ENCODE measurements at places on chromosomes 1 and 21.

GRCh38 chr1:21845646-21846641 lies 33.9 kb downstream of the LDLRAD2 start:
- no peak for DNase-seq

GRCh38 chr1:180507795-180508724 lies 5.7 kb upstream of the ACBD6 start:
- no peak for DNase-seq

DNA sequence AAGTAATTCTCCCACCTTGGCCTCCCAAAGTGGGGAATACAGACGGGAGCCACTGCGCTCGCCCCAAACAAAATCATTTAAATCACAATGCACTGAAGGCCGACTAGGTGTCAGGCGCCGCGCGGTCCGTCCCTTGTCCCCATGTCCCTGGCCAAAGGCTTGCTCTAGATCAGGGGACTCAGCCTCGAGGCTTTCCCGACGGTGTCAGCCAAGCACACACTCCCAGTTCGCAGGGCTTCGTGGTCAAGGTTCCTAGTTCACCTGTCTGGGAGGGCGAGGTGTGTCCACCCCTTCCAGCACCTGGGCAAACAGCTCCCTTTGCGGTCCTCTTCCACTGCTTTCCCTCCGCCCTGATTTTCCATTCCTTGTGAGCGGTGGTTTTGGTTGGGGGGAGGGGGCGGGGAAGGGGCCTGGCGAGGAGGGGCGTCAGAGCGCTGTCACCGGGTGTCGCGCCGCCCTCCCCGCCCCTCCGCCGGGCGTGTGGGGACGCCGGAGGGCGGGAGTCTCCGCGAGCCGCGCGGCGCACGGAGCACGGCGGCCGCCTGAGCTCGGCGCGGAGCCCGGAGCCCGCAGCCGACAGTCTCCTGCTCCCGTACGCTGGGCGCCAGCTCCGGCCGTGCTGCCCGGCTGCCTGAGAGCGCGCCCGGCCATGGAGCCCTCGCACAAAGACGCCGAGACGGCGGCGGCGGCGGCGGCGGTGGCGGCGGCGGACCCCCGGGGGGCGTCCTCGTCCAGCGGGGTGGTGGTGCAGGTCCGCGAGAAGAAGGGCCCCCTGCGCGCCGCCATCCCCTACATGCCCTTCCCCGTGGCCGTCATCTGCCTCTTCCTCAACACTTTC lies at the start of gene STUM:
TSS of gene STUM (plus strand) at position 509 of the 838 bp plus-strand sequence. CDS start at position 650, 141 bp downstream.
- peak; percentile 70 for DNase-seq

- no peak for DNase-seq
Observed at GRCh38 chr1:174795806-174796205, 203.9 kb upstream of the CACYBP start.

DNA sequence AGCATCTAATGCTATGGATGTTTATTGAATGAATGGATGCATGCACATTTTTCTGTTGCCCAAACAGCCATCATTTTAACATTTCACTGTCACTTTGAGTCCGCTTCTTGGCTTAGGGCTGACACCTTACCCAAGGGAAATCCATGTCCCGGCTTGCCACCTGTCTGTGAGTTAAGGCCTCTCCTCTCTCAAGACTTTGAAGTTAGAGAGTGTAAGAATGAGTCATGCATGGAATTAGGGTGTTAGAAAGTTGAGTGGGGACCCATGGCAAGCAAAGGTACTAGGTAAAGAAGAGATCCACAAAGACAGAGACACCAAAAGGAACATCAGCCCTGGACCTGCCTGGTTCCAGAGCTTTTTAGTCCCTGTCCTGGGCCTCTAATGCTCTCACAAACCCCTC lies 35.1 kb downstream of the ATP1A1 start:
- DNase-seq = no peak

GRCh38 chr1:226061841-226062557 lies 517 bp upstream of the H3-3A start:
- DNase-seq = peak; percentile 87
